ENCODE measurements at places on chromosomes 5 and 9. TPM values are rescaled to one million over a fixed set of nuclear protein-coding genes. Genes with fewer than 3 reads are reported as not detected.

The HTR1A gene
- not detected for total RNA-seq

The INPP5E gene
- 20.0 TPM for total RNA-seq

The ZMYND19 gene
- 48.7 TPM for total RNA-seq

The C9 gene
- not detected for total RNA-seq

The CEP78 gene
- total RNA-seq, result 17.7 TPM

The SMIM33 gene
- total RNA-seq, result not detected

The AQP7 gene
- total RNA-seq, result 0.24 TPM
